ENCODE measurements at places on chromosomes 2 and 18.

DNA sequence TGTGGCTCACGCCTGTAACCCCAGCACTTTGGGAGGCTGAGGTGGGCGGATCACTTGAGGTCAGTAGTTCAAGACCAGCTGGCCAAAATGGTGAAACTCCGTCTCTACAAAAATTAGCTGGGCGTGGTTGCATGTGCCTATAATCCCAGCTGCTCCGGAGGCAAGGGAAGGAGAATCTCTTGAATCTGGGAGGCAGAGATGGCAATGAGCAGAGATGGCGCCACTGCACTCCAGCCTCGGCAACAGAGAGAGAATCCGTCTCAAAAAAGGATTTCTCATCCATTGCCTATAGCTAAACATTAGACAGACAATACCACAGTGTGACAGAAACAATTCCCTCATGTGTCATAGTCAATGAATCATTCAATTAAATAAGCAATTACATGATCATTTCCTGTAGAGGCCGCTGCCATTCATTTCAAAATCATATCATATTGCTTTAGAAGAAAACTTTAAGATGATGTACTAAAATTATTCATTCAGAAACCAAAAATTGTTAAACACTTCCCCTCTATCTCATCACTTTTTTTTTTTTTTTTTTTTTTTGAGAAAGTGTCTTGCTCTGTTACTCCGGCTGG is 69.5 kb upstream of the TGIF1 start:
- H3K36me3 ChIP-seq, result no peaks in the 10 kb centered on the region
- DNase-seq, result peak; percentile 58
- no peak overlapping the region for H3K4me3 ChIP-seq
- H3K27me3 ChIP-seq, result no peaks in the 10 kb centered on the region

DNA sequence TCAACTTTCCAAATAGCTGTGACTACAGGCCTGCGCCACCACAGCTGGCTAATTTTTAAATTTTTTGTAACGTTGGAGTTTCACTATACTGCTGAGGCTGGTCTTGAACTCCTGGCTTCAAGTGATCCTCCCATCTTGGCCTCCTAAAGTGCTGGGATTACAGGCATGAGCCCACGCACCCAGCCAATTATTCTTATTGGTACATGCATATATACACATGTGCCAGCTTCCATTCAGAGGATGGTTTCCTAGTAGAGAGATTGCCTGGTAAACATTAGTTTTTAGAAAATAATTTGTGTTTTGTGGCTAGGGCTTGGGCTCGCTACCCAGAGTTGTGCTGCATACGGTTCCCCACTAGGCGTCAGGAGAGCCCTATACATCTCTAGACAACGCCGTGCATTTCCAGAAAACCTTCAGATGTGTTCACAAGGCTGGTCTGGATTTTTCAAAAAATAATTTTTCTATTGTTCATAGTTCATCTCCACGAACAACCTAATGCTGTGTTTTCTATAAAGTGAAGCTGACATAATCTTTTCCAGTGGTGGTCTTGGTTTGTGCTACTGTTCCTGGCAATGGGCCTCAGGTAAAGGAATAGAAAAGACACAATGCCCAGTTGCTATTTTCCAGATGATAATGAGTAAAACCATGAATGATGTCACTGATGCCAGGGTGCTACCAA is 14.6 kb upstream of the AFG3L2 start:
- H3K27me3 ChIP-seq, result no peaks in the 10 kb centered on the region
- H3K36me3 ChIP-seq, result no peaks in the 10 kb centered on the region
- H3K4me1 ChIP-seq, result no peaks in the 10 kb centered on the region
- H3K27ac ChIP-seq, result no peak overlapping the region

- H3K27ac ChIP-seq, result no peak overlapping the region
- peak; percentile 13 for DNase-seq
- H3K4me1 ChIP-seq, result peaks cover 3% of the 10 kb centered on the region
- no peak overlapping the region for H3K4me3 ChIP-seq
- no peaks in the 10 kb centered on the region for H3K36me3 ChIP-seq
- H3K27me3 ChIP-seq, result no peaks in the 10 kb centered on the region
These were observed 34.7 kb upstream of the ZSWIM2 start for GRCh38 chr2:186883666-186884065.

DNA sequence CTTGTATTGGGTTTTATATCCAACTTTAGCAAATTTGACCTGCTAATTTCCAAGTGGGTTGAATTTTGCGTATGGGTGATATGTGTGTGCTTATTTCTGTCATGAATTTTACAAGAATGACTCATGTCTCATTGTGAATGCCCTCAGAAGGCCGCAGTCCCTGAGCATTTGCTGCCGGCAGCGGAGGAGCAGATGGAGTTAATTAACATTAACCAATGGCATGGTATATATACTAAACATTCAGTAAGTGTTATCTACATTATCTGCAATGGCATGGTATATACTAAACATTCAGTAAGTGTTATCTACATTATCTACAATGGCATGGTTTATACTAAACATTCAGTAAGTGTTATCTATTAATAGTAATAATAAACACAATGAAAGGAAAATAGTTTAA is 90.1 kb downstream of the DOK6 start:
- H3K27ac ChIP-seq, result no peak overlapping the region
- H3K27me3 ChIP-seq, result no peaks in the 10 kb centered on the region
- H3K4me3 ChIP-seq, result no peak overlapping the region
- no peaks in the 10 kb centered on the region for H3K36me3 ChIP-seq
